Smooth muscle cell of the brain vasculature (primary cell): ENCODE measurements at places on chromosomes 12 and 14.

- DNase-seq, result peak; percentile 80
These were observed 33.7 kb upstream of the DLK1 start for GRCh38 chr14:100692859-100693558.

DNA sequence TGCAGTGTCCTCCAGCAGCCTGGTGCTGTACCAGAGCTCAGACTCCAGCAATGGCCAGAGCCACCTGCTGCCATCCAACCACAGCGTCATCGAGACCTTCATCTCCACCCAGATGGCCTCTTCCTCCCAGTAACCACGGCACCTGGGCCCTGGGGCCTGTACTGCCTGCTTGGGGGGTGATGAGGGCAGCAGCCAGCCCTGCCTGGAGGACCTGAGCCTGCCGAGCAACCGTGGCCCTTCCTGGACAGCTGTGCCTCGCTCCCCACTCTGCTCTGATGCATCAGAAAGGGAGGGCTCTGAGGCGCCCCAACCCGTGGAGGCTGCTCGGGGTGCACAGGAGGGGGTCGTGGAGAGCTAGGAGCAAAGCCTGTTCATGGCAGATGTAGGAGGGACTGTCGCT is 15.2 kb downstream of the C12orf43 start:
- no peak for DNase-seq

- DNase-seq, result no peak
These were observed 706 bp downstream of the CRACR2A start for GRCh38 chr12:3752096-3752709.

GRCh38 chr12:43345023-43345422 is 207.0 kb downstream of the ADAMTS20 start:
- no peak for DNase-seq

GRCh38 chr14:26078561-26078960 is 519.3 kb downstream of the NOVA1 start:
- no peak for DNase-seq

GRCh38 chr14:38189930-38190726 is 17.6 kb upstream of the SSTR1 start:
- DNase-seq, result no peak

- DNase-seq, result no peak
These were observed 87.2 kb downstream of the PAPLN start for GRCh38 chr14:73324533-73324932.

DNA sequence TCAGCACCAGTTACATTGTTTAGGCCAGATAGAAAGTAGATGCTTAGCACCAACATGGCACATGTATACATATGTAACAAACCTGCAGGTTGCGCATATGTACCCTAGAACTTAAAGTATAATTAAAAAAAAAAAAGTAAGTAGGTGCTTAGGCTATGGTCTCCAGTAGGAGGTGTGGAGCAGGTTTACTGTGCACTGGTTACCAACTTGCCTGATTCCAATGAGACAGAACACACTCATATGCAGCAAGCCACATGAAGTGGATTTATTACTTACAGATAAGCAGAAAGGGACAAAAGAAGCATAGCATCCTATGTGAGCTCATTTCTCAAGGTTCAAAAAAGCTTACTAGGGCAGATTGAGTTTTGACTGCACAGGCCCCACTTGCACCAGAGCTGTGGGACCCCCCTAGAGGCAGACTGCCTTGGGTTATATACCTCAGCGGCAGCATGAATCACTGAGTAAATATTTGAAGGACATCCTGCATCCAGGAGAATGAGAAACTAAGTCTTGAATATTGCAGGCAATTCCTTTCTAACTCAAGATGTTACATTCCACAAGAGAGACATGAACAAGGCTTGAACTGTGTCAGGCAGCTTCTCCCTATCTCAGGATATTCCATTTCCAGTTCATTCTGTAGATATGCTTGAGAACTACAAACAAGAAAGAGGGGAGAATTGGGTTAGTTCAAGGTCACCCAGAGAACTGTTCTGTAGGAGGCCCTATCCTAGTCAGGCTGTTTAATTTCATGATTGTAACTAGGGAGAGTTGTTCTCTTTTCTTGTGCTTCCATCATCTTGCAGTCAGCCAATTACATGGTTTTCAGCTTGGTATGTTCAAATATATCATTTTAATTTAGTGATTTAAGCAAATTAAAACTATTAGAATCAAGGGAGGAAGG is 30.1 kb downstream of the LRFN5 start:
- peak; percentile 43 for DNase-seq

GRCh38 chr14:68112442-68112841 is 292.9 kb downstream of the RAD51B start:
- DNase-seq, result no peak

GRCh38 chr14:28770061-28770460 is 3.5 kb downstream of the FOXG1 start:
- DNase-seq, result no peak

DNA sequence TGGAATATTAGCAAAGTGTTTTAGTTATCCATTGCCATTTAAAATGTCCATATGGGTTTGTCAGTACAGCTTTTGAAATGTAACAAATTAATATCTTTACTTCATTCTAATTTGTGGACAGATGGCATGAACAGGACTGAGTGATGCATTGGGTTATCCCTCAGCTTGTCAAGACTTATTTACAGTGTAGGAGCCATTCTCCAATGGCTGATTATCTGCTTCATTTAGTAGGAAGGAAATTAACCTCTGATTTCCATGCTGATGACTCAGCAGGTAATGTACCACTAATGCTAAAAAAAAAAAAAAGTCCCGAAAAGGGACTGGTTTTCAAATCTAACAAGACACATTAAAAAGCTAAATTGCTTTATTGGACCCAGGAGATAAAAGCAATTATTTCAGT is 1149.0 kb upstream of the USP15 start:
- no peak for DNase-seq

DNA sequence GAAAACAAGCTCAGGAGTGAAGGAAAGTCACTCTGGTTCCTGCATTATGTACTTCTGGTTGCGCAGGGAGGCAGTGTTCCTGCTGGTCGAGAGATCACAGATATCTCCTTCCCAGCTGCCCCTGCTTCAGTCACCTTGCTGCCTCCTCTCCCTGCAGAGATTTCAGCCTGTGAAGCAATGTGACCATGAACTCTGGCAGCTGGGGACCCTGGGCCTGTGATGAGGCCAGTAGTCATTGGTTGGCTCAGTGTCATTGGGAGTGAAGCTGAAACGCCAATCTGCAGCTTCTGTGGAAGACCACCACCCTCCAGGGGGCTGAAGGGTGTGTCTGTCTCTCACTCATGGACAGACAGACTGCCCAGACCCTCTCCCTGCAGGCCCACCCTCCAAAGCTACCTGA is 45.0 kb downstream of the PLEKHD1 start:
- DNase-seq, result no peak

GRCh38 chr12:53461059-53461458 is 9.2 kb downstream of the PCBP2 start:
- DNase-seq, result no peak

DNA sequence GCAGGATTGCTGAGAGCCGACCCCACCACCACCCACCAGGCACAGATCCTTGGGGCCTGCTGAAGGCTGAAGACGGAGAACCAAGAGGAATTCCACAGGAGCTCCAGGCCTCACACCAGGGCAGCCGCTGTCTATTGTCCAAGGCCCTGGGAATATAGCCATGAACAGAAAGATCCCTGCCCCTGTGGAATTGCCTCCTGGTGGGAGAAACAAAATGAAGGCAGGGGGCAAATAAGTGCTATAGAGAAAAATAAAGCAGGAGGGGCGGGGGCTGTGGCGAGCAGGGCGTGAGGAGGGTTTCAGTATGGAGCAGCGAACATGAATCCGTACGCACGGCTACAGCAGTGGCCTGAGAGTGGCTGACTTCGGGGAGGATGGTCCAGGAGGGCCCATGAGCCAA is 96.1 kb downstream of the EML1 start:
- no peak for DNase-seq

- no peak for DNase-seq
These were observed 13.8 kb upstream of the TMPRSS12 start for GRCh38 chr12:50828886-50829285.

DNA sequence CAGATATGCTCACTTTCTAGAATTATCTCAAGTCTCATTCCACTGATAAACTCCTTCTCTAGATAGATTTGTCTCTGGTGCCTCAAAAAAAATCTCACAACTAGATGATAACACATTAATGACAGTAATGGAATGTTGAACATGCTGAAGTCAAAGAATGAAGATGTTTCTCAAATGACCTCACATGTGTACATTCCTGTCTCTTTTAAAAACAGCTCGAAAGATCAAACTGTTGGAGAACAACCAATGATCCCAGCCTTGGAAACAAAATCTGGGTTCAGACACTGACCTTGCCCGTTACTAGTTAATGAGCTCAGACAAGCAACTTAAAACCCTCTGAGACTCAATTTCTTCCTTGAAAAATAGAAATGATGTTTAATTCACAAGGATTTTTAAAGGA is 44.7 kb upstream of the KCNJ8 start:
- no peak for DNase-seq

- DNase-seq, result no peak
These were observed 22.4 kb downstream of the RXYLT1 start for GRCh38 chr12:63802012-63802608.

DNA sequence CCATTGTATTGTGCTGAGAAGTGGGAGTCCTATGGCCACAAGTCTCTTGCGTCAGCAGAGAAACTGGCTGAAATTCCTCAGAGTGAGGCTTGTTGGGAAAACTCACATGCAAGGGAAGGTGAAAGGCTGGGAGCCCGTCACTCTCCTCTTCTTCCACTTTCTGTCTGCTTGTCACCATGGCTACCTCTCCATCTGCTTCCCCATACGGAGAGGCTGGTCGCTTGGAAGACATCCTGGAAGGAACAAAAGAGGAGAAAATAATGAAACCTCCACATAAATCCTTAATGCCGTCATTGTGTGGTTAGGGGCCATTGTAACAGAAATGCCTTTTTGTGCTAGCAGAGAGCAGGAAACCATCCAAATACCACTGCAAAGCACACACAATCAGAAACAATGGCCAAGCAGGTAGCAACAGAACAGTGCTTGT is 53.7 kb downstream of the SOX5 start:
- no peak for DNase-seq
